Activated naive CD4-positive, alpha-beta T cell treated with anti-CD3 and anti-CD28 coated beads, Interleukin-2, amount 50 U/mL, for 16 hours (primary cell): ENCODE measurements at places on chromosomes 4 and X.

DNA sequence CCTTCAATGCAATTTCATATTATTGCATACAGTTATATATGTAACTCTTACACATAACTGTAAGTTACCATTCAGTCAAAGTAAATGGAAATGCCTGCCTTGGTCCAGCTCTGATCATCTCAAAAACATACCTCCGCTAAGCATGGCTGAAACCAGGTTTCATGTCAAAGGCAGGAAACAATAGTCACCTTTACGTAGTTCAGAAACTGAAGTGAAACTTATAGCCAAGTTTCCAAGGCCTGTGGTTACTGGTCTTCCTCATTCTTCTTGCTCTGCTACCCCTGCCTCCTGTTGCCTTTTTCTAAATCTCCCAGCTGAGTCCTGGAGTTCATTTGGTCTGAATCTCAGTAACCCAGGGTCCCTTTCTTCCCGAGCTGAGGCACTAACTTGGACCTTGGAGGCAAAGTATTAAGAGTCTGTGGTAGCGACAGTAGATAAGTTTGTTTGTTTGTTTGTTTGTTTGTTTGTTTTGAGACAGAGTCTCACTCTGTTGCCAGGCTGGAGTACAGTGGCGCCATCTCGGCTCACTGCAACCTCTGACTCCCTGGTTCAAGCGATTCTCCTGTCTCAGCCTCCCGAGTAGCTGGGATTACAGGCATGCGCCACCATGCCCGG, 30.8 kb downstream of the DAPP1 start:
- DNase-seq: no peak

GRCh38 chr4:108982402-108983185, 219.7 kb upstream of the ETNPPL start:
- DNase-seq: no peak

DNA sequence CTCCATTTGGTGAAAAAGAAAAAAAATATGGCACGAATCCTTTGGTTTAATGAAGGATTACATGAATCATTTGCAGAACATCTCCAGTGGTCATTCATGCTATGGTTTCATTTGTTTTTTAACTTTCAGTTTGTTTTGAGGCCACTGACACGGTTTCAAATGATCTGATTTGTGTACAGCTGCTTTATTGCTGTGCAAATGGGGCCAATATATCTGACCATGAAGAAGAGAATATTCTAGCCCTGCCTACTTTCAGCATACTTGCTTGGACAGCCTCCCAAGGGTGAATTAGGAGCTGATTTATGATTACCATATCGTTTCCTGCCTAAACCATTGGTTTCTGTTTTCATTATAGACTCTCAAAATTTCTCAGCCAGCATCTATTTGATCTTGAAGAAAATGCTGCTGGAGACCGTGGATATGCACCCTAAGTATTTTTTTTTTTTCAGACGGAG, 30.7 kb downstream of the SPARCL1 start:
- DNase-seq: no peak

- DNase-seq: no peak
Measured at GRCh38 chr4:20042769-20043168, 208.9 kb upstream of the SLIT2 start.

- DNase-seq: no peak
Measured at GRCh38 chrX:23664496-23664895, 2.8 kb upstream of the PRDX4 start.
